ENCODE measurements at places on chromosomes 12 and 14. TPM values are rescaled to one million over a fixed set of nuclear protein-coding genes. Genes with fewer than 3 reads are reported as not detected.

PITPNM2 gene
- 57.2 TPM for total RNA-seq

SELPLG gene
- total RNA-seq = 218 TPM

KLHL28 gene
- 53.9 TPM for total RNA-seq

BMP4 gene
- not detected for total RNA-seq

TAS2R7 gene
- not detected for total RNA-seq

KDM2B gene
- total RNA-seq = 128 TPM

GDF3 gene
- not detected for total RNA-seq

TAS2R46 gene
- 2.8 TPM for total RNA-seq

GRCh38 chr12:91222746-91223145 is 40.1 kb upstream of the DCN start:
- no peak for DNase-seq

DNA sequence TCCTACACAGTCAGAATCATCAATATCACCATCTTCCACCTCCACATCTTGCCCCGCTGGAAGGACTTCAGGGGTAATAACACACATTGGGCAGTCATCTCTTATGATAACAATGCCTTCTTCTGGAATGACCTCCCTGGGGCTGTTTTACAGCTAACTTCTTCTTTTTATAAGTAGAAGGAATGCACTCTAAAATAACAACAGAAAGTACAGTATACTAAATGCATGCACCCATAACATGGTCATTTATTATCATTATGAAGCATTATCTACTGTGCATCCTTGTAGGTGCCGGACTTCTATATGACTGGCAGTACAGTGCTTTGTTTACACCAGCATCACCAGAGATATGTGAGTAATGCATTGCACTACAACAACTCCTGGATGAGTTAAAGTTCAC is 19.0 kb upstream of the NUAK1 start:
- DNase-seq = no peak

GRCh38 chr14:58899317-58899713 is 261.6 kb downstream of the DACT1 start:
- DNase-seq = no peak

DNA sequence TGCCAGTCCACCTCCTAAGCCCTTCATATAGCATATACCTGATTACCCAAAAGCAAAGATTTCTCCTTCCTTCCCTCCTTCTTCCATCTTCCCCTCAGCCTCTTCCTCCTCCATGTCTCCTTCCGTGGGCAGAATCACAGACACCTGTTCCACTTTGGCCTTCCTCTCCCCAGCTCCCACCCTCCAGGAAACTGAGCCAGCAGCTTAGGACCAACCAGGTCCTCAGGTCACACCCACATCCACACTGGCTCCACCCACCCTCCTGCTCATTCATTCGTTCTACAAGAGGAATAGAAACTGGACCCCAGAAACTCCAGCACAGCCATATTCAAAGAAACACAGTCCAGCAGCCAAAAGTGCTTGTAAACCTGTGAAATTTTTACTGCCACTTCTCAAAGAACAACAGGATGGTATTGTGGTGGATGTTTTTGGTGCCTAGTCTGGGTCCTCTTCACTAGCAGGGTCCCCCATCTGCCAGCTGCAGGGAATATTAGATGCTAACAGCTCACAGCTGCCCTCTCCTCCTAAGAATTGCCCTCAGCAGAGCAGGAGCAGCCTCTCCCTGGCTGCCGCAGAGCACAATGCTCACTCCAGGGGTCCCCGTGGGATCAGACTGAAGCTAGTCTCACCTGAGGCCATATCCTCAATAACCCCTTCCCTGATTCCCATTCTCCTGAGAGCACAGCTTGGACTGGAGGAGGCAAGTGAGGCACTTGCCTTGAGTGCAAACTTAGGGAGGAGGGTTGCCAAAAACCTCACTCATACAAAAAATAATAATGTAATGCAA is 18.4 kb downstream of the CMKLR1 start:
- DNase-seq = no peak

DNA sequence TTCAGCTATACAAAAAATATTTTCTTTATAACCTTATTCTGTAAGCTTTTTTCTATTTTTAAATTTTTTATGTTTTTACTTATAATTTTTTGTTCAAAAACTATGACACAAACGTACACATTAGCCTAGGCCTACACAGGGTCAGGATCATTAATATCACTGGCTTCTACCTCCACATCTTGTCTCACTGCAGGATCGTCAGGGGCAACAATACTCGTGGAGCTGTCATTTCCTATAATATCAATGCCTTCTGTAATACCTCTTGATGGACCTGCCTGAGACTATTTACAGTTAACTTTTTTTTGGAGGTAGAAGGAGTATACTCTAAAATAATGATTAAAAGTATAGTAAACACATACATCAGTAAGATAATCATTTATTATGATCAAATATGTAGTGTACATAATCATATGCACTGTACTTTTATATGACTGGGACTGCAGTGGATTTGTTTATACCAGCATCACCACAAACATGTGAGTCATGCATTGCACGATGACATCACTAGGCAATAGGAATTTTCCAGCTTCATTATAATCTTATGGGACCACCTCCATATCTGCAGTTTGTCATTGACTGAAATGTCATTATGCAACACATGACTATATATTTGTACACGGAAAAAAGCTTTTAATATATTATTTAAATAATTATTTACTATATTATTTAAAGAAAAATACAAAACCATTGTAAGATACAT is 18.5 kb upstream of the PMCH start:
- no peak for DNase-seq

DNA sequence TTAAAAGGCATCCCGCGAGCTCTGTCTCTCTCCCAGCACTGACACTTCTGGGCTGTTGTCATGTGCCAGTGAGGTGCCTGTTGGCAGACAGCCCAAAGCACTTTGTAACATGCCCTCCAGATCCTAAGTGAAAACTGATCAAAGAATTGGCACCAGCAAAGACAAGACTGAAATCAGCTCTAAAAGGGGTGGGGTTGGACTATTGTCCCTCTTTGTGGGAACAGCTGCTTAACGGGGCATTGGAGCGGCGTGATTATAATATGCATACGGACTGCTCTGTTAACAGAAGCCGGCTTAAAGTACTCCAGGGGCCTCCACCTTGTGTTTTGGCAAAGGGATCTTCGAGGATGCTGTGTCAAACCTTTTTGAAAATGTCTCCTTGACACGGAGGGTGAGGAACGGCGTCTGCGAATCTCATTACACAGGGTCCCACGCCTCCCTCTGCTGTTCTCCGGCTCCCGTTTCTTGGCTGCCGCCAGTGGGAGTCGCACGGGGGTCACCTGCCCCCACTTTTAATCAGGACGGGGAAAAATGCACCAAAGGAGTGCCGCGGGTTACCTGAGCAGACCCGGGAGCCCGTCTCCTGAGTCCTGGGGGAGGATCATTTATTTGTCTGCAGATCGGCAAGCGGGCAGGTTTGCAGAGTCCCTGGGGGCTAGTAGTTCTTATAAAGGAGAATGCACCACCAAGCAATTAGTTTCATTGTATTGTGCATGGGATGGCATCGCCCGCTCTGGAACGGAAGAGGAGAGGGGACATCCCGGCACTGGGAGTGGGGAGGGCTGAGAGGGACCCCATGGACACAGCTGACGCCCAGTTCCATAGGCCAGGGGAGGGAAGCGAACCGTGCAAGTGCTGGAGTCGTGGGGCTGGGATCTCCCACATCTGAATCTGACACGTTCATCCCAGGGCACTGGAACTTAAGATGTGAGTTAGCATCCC is 44.3 kb downstream of the SPRING1 start:
- no peak for DNase-seq

- peak; percentile 33 for DNase-seq
Observed at GRCh38 chr14:99946652-99947489, 118.4 kb upstream of the EVL start.

GRCh38 chr12:122917507-122918121 is 21.7 kb upstream of the VPS37B start:
- no peak for DNase-seq

DNA sequence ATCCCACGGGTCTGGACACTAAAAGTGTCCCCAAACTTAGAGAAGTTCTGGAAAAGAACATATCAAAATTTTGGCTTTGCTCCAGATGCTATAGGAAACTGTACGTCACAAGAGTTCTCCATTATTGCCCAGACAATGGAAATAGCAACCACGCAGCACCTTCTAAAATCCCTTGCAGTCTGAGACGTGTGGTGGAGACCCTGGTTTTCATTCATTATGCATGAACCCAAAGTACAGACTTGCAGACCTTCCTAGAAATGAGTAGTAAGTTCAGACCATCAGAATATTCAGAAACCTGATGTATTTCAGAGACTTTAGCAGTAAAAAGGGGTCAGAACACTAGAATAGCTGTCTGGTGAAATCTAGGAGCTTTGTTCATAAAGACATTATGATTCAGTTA is 50.0 kb upstream of the BCL2L14 start:
- DNase-seq = no peak

DNA sequence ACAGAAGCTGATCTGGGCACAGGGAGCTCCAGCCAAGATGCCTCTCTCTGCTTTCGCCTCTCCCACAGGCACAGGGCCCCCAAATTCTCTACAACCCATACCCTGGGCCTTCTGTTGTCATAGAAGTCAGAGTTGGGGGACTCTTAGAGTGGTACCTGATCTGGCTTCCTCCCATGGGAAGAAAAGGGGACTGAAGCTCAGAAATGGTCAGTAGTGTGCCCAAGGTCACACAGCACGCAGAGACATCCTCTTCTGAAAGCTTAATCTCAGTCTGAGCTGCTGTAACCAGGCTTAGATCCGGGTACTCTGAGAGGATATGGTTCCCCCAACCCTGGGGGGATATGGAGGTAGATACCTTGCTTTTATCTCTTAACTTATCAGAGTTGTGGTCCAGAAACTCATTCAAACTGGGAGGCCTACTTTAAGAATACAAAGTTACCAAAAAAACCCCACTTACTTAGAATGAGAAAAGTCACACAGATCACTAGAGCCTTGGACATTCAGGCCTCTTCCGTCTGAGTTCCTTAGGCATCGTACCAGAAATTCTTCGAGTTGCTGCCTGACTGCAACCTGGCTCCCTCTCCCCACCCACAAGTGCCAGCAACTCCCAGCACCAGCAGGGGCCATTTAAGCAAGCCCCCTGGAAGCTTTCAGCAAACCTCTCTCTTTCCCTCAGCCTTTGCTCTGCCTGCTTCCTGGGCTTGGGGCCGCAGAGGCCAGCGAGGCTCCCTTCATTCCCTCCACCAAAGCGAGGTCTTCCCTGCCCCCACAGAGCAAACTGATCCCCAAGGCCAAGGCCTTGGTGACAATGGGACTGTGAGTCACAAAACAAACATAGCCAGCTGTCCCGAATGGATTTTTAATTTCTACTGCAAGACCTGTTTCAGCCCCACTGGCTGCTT is 13.9 kb downstream of the KRT7 start:
- DNase-seq = no peak

DNA sequence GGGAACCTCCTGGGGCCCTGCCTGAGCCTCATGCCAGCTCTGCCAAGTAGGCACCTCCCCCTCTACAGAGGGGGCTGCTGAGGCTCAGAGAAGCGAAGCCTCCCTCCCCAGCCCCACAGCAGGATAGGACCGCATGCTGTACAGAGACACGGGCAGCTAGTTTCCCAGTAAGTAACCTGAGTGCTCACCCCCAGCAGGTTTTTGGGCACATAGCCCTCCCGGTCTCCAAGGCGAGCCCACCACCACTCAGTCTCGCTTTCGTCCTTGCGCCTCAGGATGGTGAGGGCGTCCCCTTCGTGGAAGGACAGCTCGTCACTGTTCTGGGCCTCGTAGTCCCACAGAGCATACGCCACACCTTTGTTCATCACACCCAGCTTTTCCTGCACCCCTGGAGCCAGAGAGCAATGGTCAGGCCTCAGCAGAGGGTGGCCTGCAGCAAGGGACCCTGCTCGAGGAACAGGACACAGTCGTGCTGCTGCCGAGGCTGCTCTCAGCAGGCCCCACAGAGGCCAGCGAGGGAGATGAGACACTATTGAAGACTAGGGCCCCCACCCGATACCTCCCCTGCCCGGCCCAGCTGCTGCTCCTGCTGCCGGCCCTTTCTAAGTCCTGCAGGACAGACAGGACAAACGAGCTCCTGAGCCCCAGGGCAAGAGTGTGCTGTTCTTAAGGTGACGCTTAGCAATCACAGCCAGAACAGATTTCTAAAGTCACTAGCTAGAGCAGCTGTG is 20.4 kb downstream of the ZFYVE21 start:
- DNase-seq = no peak

DNA sequence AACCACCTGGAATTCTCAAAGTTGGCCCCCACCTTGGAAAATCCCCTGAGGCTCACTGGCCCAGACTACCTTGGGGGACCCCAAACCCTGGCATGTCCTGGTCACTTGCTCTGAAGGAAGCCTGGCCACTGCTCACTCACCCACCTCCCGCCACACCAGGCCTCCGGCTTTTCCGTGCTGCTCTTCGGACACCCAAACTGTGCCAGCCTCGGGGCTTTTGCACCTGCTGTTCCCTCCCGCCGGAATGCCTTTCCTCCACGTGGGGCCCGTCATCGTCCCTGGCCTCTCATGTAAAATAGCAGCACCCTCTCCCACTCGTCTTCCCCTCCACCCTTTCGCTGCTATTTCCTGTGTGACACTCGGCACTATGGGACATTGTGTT is 87.2 kb upstream of the NCOR2 start:
- no peak for DNase-seq

DNA sequence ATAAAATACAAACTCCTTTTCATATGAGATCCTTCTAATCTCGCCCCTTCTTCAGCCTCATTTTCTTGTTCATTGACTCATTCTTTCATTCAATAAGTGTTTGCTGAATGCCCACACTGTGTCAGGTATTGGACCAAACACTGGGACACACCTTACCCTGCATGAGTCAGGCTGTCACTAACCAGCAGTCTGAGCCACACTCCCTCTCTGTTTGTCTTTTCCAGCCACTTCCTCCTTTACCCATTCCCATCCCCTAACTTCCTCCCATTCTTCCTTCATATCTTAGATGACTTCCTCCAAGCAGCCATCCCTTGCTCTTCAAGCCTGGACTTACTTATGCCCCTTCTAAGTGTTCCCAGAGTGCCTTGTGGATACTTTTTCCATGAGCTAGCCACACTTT is 27.0 kb upstream of the HIF1A start:
- DNase-seq = no peak

GRCh38 chr12:111314953-111315539 is 53.8 kb downstream of the PHETA1 start:
- DNase-seq = no peak

- no peak for DNase-seq
Observed at GRCh38 chr12:13199592-13199991, 3.1 kb downstream of the EMP1 start.

GRCh38 chr12:115232455-115233156 is 548.6 kb upstream of the TBX3 start:
- DNase-seq = no peak

- no peak for DNase-seq
Observed at GRCh38 chr12:76441016-76441415, 92.8 kb upstream of the BBS10 start.

- no peak for DNase-seq
Observed at GRCh38 chr12:44847403-44847802, 28.7 kb downstream of the NELL2 start.

DNA sequence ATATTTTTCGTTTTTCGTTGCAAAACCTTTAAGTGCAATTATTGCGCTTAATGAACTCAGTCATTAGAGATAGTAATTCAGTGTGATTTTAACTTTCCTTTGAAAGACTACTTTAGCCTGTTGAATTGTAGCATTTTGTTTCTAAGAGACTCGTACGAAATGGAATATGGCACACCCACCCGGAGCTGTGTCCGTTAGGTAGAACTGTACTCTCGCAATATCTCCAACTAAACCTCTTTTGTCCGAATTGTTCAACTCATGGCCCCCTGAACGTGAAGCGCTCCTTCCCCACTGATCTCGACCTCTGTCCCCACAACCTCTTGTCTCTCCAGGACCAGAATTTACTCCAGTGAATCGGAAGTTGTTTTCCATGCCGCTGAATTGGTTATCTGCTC is 800 bp downstream of the PCNX4 start:
- no peak for DNase-seq

GRCh38 chr12:65695113-65695865 is 129.0 kb upstream of the HMGA2 start:
- DNase-seq = no peak

Data from CD4-positive, CD25-positive, alpha-beta regulatory T cell (primary cell).